ENCODE measurements at places on chromosomes 6 and 20. TPM values are rescaled to one million over a fixed set of nuclear protein-coding genes. Genes with fewer than 3 reads are reported as not detected.

Gene COL19A1
- 0.17 TPM for total RNA-seq

Gene CSNK2A1
- total RNA-seq: 65.3 TPM

Gene LHFPL5
- not detected for total RNA-seq

Gene B4GALT5
- total RNA-seq: 13.6 TPM

Gene PTCRA
- total RNA-seq: 1.1 TPM

Gene TMEM200A
- total RNA-seq: 1.1 TPM

Gene FRMD1
- total RNA-seq: not detected

Gene KIF6
- not detected for total RNA-seq

Data from CD4-positive, CD25-positive, alpha-beta regulatory T cell (primary cell).